ENCODE measurements at places on chromosomes 1 and 21.

DNA sequence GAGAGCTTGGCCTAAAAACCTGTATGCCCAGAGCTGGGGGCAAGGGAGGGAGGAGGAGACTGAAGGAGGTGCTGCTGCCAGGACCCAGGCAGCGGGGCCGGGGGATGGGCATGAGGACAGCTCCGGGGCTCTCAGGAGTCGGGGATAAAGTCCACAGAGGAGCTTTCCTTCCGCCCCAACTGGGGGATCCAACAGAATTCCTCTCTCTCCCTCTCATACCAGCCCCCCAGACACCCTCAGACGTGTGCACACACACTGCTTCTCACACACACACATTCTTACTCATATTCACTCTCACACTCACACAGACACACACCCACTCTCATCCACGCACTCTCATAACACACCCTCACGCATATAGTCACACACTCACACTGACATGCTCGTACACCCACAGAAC, 39.1 kb downstream of the SYF2 start:
- DNase-seq = no peak

DNA sequence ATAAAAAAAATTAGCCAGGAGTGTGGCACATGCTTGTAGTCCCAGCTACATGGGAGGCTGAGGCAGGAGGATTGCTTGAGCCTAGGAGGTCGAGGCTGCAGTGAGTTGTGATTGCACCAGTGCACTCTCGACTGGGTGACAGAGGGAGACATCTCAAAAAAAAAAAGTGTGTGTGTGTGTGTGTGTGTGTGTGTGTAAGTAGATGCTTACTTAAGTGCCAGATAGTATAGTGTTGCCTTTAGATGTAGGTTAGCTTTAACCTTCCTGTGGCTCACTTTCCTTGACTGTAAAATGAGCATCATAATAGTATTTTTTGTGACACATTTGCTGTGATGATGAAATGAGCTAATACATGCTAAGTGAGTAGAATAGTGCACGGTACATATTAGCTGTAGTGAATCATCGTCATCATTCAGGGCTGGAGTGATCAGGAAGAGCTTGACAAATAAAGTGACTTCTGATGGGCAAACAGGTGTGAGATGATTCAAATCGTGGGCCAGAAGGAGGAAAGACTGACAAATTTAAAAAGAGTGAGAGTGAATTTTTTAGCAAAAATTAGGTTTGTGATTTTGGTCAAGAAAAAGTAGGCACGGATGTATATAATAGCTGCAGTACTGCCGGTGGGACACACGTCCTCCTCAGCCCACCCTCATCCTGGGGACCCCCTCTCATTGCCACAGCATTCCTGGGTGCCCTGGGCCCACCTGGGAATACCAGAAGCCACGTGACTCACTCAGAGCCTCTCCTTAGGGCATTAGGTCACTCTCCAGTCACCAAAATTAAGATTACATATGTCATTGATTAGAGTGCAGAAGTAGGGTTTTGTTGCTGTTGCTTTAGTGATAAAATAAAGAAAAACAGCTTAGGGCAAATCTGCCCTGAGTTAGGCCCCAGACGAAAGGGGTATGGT, 33.9 kb downstream of the EIF2D start:
- no peak for DNase-seq

- DNase-seq = no peak
These were observed 44.4 kb downstream of the COLGALT2 start for GRCh38 chr1:183993132-183993531.

DNA sequence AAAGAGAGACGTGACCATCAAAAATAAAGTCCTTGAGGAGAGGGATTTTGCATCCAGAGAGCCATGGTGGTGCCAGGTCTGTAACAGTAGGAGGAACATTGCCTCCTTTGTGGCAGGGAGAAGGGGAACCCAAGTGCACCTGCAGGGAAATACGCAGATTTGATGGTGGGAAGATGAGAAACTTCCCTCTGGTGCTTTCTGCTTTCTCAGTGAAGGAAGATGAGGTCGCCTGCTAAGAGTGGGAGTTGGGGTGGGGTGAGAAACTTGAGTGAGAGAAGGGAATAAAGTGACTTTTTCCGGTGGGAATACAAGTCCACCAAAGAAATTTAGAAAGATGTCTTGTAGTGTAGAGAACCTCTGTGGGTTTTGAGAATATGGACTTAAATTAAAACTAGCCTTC, 9.1 kb downstream of the PLA2G4A start:
- no peak for DNase-seq

- no peak for DNase-seq
These were observed 180.0 kb upstream of the DUSP10 start for GRCh38 chr1:221921936-221922335.

DNA sequence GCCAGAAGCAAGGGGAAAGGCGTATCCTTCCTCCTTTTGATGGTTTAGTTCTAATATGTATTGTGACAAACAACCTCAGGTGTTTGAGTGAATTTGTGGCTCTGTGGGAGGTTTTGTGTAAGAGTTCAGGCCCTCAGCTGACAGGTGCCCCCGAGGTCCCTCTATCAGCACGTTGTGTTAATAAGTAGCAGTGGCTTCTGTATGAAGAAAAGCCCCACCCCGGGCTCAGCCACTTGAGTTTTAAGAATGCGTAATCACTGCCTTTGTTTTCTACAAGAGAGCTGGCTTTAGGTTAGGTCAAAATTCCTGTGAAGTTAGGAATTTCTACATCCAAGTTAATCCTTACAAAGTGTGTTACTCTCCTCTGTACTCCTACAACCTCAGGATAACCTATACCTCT, 92.4 kb upstream of the PGBD5 start:
- no peak for DNase-seq

GRCh38 chr21:32886339-32886738, 114.8 kb upstream of the PAXBP1 start:
- no peak for DNase-seq

GRCh38 chr1:70168283-70168682, 37.1 kb downstream of the LRRC40 start:
- DNase-seq = no peak

GRCh38 chr1:162498496-162498810, 835 bp downstream of the UHMK1 start:
- DNase-seq = no peak

GRCh38 chr1:48182439-48182838, 40.1 kb upstream of the SLC5A9 start:
- DNase-seq = no peak

DNA sequence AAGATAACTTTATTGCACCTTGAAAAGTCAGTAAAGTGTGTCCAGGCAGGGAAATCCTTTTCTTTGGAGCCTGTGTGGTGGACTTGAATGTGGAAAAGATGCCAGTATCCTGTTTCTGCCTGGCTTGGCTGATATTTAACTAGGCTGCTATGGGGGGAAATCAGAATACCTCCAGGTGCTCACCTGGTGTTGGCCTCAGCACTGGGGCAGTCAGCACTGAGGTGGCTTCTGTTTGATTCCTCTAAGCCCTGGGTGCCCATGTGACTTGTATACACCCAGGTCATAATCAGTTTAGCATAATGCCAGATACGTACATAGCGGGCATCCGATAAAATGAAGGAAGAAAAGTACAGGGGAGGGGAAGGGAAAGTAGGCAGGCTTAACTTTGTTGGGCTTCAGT, 7.2 kb downstream of the PHGDH start:
- no peak for DNase-seq

DNA sequence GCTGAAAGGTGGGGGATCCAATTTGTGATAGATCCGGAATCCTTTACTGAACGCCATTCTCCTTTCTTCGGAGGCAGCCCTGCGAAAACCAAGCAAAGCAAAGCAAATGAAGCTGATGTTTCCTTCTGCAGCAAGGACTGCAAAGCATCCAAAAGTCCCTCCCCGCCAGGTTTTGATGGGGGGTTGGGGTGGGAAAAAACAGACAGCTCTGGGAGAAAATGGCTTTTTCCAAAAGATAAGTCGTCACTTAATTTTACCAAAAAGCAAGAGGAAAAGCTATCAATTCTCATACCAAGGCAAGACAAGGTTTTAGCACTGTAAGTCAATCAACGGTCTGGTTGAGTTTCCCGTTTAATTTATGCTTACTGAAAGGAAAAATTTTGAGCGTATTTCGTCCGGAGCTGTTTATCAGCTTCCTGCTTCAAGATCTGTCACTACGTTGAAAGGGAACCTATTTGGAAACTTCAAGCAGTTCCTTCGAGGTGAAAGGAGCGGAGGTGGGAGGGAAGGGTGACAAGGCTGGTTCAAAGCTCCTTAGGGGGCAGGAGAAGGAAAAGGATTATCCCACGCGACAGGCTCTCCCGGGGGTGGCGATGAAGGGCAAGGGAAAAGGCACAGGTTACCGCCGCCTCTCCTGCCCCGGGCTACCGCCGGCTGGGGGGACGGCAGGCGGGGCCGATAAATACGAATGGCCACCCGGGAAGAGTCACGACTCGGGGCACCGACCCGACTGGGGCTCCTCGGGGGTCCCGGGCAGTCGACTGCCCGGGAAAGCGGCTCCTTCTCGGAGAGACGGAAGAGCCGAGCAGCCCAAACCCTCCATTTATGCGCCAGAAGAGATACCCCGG, 750 bp downstream of the SYNJ1 start:
- no peak for DNase-seq

- no peak for DNase-seq
These were observed 20.1 kb downstream of the SCMH1 start for GRCh38 chr1:41221995-41222394.

DNA sequence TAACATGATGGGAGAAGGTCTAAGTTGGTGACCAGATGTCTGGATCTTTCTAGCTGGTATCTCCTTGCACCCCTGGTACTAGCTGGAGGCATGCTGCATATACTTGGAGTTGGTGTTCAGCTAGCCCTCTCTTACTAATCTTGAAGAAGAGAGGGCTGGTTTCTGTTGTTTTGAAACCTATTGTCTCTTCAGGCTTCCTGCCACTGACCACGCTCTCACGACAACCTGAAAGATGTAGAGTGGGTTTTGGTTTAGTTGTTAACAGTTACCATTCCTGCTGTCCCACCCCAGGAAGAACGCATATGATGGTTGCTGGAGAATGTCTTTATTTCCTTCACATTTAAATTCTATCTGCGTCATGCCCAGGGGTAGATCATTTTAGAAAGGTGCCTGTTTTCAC, 3.6 kb downstream of the MAN1C1 start:
- DNase-seq = no peak

GRCh38 chr1:101282314-101283038, 45.7 kb downstream of the S1PR1 start:
- DNase-seq = no peak

- no peak for DNase-seq
These were observed 273.1 kb downstream of the MRPL39 start for GRCh38 chr21:25334046-25334730.

- DNase-seq = no peak
These were observed 40.3 kb upstream of the TRIM45 start for GRCh38 chr1:117161887-117162286.

DNA sequence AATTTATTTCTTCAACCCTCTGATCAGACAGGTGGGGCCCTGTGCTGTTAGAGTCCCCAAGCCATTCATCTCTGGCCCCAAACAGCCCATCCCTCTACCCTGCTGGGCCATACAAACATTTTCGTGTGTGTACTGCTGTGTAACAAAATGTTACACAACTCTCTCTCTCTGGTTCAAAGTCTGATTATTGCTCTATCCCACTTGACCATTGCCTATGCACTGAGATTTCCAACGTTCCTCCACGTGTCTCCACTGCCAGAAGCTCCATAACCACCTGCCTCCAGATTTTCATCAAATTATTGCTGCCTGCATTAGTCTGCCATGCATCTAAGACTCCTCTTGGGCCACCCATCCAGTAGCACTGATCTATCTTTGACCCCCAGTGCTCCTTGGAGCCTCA, 104.8 kb downstream of the ELAVL4 start:
- no peak for DNase-seq

GRCh38 chr1:230684146-230684545, 29.8 kb downstream of the AGT start:
- DNase-seq = no peak

DNA sequence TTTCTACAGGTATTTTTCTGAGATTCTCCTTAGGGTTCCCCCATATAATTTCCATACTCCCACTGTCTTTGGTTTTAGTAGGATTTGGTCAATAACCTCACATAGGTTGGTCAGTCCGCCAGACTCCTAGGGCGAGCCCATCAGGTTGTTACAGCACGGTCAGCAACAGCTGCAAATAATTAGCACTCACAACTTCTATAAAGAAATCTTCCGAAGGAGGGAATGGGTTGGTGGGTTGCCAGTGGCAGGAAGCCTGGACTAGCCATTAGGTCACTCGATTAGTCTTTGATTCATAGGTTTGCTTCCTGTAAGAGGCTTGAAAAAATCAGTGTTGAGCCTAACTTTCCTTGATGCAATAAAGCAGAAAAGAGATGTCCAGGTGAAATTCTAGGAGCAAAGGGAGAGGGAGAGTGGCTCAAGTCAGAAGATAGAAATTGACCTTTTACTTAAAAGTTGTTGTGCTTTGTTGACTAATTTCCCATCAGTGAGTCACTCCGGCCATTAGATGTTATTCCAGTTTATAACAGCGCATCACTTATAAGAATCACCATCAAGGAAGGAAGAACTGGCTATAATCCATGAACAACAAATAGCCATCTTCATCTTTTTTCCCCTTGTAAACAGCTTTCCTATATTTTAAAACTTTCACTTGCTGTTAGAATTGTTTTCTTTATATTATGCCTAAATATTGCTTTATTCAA, 88.3 kb downstream of the TPR start:
- DNase-seq = no peak

GRCh38 chr1:196148367-196148970, 459.8 kb downstream of the KCNT2 start:
- no peak for DNase-seq

- no peak for DNase-seq
These were observed 200.8 kb upstream of the ST6GALNAC5 start for GRCh38 chr1:76666499-76666898.

DNA sequence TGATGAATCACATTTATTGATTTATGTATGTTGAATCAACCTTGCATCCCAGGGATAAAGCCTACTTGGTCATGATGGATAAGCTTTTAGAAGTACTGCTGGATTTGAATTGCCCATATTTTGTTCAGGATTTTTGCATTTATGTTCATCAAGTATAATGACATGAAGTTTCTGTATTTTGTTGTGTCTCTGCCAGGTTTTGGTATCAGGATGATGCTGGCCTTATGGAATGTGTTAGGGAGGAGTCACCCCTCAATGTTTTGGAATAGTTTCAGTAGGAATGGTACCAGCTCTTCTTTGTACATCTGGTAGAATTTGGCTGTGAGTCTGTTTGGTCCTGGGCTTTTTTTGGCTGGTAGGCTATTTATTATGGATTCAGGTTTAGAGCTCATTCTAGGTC, 1643.1 kb upstream of the B3GALT2 start:
- DNase-seq = no peak

DNA sequence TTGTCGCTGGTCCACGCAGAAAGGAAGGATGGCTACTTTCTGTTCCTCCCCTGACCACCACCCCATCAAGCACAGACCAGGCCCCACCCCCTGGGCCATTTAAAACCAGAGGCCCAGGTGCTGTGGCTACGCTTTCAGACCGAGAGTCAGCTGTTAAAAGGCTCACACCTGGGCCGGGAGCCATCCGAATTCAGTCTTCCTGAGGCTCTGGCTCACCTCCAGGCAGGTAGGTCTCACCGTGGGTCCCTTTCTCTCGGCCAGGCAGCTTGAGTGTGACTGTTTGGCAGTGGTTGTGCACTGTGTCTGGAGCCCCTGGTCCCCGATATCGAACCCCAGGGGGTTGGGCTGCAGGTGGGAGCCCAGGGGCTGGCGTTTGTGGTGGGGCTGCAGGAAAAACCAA, 7.2 kb downstream of the ACTL8 start:
- no peak for DNase-seq
